ENCODE measurements at places on chromosomes 1 and 21.
A peak's percentile ranks its signal among the peaks of the same experiment; 100 is the strongest.

- peak; percentile 75 for DNase-seq
These were observed 14.2 kb upstream of the SLC44A3 start for GRCh38 chr1:94805912-94806311.

DNA sequence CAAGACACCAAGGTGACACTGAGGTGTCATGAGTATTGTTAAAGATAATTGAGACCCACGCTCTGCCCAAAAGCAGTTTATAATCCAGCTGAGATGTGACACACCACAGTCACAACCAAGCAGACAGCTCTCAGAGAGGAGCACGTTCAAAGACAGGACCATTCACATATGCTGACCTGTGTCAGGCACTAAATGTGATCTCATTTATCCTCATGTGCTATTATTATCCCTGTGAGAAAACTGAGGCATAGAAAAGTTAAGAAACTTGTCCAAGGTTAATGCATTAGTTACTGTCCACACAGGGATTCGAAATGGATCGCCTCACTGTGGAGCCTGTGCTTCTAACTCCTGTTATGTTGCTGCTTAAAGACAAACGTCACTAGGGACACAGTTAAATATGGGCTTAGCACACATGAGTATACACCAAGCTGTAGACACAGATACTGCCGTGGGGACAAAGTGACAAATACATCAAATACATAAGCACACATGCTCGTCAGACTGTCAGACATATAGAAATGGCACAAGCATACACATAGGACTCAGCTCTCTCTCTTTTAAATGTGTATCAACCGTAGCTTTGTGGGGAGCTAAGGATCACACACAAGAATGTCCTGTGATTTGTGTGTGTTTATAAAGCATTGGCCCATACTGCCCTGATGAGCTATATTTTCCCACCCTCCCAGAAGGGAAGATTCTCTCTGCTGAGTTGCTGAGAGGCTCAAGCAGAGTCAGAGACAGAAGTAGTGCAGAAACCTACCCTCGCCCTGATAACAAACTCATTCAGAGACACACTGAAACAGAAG is 3.5 kb upstream of the IGSF8 start:
- no peak for DNase-seq

- no peak for DNase-seq
These were observed 81.6 kb upstream of the SSX2IP start for GRCh38 chr1:84771895-84772294.

DNA sequence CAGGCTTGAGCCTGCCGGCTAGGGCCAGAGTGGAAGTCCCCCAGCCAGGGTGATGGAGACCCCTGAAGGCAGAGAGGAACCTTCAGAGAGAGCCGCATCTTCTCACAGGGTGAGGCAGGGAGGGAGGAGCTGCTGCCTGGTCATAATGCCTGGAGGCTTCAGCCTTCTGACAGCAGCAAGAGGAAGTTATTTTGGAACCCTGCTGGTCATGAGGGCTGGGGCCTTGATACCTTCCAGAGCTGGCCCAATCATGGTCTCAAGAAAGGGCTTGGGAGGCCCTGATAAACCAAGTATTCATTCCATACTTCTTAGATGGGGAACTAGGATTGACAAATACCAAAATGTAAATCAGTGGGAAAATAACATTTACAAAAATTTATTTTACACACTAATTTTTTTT is 26.6 kb upstream of the MPZL1 start:
- DNase-seq = no peak

DNA sequence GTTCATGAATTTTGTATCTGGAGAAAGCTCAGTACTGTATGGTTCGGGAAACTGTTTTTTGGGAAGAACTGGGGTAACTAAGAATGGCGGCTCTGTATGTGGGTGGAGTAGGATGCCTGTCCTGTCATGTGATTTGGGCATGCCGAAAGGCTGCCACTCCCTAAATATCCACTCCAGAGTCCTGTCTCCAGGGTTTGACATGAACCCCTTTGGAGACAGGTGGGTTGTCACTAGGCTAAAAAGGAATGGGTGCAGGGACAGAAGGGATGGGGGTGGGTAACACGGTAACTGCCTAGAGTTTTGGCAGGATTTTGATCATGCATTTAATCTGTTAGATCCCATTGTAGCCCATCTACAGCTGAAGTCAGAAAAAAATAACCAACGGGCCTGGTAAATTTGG is 150.1 kb downstream of the KCNJ6 start:
- no peak for DNase-seq

GRCh38 chr1:8211883-8212579 is 105.9 kb upstream of the SLC45A1 start:
- DNase-seq = no peak

- DNase-seq = no peak
These were observed 14.9 kb downstream of the A3GALT2 start for GRCh38 chr1:33305816-33306652.

GRCh38 chr1:194309269-194309668 is 1122.9 kb upstream of the B3GALT2 start:
- DNase-seq = no peak

GRCh38 chr1:2480986-2481364 is 4.9 kb downstream of the PLCH2 start:
- DNase-seq = no peak

- no peak for DNase-seq
These were observed 33.0 kb downstream of the PIK3C2B start for GRCh38 chr1:204461331-204462228.

DNA sequence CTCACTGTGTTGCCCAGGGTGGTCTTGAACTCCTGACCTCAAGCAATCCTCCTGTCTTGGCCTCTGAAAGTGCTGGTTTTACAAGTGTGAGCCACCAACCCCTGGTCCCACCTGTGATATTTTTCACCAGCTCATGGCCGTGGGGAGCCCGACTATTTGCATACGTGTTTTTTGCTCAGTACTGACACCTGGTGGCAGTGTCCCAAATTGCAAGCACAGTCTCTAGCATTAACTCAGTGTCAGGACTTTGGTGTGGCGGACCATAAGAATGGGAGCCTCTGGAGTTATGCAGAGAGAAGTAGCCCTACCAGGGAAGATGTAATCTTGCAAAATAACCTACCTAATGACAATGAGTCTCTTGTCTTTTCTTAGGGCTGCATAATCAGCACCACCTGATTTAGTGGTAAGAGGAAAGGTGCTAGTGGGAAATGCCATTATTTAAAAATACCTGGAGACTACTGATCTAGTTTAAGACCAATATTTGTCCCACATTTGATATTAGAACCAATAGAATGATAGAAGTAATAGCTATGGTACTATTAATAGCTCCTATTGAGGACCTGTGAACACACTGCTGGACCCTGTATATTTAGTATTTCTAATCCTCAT is 305.4 kb downstream of the DISC1 start:
- peak; percentile 88 for DNase-seq

DNA sequence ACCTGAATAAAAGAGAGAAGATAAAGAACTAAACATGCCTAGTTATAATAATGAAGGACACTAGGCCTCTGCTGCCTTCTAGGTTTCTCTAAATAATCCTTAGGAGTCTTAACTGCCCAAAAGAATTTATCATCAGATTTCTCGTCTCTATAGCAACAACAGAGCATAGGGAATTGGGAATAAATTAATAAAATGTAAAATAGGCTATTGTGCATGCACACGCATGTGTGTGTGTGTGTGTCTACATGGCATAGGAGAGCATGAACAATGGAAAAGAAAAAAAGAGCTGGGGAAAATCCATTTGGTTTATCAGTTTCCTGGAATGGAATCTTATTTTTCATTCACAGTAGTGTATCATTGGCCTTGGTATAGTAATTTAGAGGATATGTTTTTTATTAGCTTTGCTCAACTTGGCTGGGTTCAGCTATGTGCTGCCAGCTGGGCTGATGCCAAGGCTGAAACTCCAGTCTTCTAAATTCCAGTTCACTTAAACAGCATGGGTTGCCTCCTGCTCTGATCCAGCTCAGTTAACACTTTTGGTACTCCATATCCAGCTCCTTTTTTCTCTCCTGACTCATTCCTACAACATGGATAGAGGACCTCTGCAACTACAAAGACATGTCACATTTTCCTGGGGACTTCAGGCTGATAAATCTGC is 80.6 kb upstream of the SLFNL1 start:
- no peak for DNase-seq

- peak; percentile 53 for DNase-seq
These were observed 5.0 kb downstream of the SLC19A1 start for GRCh38 chr21:45537111-45537745.

GRCh38 chr21:16372586-16372985 is 642.8 kb downstream of the USP25 start:
- no peak for DNase-seq

DNA sequence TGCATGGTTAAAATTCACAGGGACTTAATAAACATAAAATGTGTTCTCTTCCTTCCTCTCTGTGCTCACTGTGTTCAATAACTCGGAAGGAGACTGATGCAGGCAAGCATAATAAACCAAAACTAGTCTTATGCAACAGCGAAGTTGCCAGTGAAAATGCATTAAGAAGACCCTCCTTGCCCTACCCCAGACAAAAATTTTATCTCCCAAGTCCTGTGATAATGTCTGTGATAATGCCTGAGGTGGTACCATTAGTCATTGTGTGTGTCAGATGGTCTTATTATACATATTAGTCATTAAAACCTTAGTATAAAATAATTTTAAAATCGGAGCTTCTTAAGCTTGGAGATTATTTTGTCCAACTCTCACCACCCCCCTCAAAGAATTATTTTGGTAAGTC is 97.8 kb downstream of the NGF start:
- DNase-seq = no peak

GRCh38 chr1:221888801-221889200 is 146.9 kb upstream of the DUSP10 start:
- no peak for DNase-seq

DNA sequence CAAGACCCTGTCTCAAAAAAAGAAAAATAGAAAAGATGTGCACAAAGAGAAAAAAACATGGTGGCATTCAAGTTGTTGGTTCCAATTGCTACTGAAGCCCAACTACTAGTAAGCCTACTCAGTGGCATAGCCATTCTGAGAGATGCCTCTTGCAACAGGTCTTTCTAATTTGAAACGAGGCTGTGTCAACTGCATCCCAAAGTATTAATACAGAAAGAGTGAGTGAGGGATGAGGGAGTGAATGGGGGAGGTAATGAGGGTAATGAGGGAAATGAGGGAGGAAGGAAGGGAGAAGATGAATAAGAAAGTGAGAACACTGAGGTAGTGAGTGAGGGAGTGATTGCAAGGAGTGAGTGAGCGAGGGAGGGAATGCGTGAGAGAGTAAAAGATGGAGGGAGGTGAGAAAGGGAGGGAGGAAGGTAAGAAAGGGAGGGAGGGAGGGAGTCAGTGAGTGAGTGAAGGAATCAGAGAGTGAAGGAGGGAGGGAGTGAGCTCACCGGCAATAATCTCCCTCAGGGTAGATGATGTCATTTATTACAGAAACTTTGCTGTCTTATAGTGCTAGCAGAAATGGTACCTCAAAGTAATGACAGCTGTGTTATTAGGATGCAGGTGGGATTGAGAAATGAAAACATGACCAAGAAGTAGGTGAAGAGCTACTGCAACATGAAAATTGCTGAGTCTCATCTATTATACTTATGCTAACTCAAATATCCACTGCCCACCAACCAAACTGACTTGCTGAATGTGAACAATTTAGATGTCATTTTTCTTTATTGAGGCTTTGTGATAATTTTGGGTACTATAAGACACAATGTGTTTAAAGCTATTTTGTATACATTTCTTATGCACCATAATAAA is 75.6 kb upstream of the ADAM30 start:
- no peak for DNase-seq

- DNase-seq = no peak
These were observed 88.9 kb downstream of the PIK3R3 start for GRCh38 chr1:46043458-46044017.

DNA sequence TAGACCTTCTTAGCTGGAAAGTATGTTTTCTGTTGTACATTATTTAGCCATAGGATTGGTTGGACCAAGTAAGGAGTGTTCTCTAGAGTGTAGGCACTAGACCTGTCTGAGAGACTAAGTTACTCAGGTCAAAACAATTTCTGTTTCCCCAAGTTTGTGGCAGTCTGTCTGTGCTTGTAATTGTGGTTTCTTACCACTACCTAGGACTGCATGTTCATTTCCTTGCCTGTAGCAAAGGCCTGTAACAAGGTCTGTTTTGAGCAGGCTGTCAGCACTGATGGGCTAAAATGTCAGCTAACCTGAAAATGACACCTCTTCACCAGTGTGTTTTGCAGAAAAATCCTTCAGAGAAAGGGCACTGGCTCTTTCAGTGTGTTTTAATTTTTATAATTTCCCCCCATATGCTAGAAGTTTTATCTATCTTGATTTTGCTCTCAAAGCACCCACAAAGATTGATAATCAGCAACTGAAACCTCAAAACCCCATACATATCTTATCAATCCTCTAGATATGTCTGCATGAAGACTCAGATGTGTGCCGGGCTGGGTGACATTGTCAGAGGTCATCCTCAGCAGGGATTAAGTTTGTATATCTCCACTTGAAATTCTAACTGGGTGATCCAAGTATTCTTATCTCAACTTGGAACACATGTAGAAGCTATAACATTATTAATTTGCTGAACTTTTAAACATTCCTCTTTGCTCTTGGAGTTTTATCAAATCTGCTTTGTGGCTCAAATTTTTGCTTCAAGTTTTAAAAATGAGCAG is 50.7 kb upstream of the ST6GALNAC3 start:
- no peak for DNase-seq

DNA sequence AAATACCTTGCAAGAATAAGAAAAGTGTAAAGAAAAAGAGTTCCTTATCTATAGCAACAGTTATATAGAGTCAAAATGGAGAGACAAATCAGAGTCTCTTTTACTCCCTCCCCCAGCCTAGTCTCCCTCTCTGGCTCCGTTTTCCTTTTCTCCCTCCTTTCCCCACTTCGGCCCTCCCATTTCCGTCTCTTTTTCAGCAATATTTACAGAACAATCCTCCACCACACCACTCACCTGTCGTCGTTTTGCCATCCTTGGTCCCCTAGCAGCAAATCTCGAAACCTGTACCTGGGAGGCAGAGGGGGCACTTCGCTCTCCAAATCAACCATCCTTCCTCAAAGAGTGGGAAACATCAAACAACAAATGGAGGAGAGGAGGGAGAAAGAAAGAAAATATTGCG is 259 bp downstream of the KCNT2 start:
- no peak for DNase-seq

GRCh38 chr1:44881011-44881632 is 38.1 kb upstream of the PTCH2 start:
- DNase-seq = no peak
